GM04503 (cell line): ENCODE measurements at places on chromosomes 5 and 9.

DNA sequence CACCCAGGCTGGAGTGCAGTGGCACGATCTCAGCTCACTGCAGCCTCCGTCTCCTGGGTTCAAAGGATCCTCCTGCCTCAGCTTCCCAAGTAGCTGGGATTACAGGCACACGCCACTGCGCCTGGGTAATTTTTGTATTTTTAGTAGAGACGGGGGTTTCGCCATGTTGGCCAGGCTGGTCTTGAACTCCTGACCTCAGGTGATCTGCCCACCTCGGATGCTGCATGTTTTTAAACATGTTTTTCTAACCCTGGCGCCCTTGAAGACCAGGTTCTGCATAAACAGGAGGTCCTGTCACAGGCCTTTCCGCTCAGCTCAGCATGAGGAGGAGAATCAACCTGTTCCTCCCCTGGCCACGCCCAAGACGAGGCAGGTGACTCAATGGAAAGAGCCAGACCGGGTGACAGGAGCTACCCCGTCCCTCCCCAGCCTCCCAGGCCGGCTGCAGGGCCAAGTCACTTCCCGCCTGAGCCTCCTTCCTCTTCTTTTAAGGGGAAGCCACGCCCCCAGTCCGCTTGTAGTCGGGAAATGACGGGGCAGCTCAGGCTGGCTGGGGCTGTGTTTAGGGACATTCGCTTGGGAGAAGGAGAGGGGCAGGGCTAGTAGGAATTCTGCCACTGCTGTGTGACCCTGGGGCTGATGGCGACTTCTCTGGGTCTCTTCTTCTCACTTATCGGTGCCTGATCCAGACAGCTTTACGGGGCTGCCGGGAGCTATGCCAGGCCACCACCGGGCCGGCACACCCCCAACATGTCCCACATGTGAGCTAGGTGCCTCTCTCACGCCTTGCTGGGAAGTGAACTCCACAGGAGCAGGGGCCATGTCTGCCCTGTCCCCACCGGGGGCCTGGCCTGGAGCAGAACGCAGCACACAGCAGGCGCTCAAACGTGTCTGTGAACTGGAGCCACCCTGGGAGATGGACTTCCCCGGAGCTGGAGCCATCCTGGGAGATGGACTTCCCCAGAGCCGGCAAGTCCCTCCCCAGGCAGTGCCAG is 6.1 kb downstream of the NOTCH1 start:
- DNase-seq = no peak

DNA sequence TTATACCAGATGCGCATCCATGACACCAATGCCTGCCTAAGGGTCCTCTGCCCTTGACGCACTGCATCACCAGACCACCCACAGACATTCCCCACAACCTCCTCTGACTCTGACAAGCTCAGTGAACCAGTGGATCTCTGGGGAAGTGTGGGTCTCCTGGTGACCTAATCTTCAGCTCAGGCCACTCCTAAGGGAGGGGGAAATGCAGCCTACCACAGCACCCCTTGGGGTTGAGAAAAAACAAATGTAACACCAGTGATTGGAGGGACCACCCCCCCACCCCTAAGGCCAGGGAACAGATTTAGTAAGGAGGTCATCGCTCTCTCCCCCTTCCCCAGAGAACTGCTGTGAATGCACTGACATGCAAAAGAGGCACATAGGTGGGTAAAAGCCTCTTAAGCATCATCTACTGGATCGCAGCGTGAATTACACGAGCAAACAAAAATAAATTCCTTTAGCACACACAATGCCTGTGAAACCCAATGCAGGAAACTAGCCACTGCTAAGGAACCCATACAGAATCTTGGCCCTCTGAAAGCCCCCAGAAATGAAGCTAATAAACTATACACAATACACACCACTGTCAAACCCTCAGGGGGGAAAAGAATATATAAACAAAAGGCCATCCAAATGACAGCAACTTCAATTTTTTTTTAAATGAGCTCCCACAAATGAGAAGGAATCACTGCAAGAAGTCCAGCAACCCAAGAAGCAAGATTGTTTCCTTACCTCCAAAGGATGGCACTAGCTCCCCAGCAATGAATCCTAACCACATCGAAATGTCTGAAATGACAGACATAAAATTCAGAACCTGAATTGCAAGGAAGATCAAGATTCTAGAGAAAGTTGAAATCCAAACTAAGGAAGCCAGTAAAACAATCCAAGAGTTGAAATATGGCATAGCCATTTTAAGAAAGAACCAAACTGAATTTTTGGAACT is 513.7 kb upstream of the PTGER4 start:
- DNase-seq = no peak

DNA sequence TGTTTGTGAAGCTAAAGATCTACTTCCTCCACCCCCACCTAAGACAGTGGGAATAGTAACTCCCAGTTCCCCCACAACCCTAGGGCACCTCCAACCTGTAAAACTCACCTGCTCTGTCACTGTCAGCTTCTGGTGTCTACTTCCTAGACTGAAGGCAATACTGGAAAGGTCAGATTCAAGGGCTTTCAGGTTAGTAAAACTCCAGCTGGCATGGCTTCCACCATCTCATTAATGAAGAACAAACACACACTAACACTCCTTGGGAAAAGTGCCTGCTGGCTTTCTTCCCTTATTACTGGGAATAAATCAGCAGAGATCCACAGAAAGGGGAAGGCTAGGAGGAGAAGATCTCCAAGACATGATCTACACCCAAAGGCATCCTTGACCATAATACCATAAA is 109.9 kb downstream of the TMEM174 start:
- no peak for DNase-seq

- no peak for DNase-seq
Measured at GRCh38 chr5:128895122-128895521, 70.2 kb upstream of the SLC27A6 start.

DNA sequence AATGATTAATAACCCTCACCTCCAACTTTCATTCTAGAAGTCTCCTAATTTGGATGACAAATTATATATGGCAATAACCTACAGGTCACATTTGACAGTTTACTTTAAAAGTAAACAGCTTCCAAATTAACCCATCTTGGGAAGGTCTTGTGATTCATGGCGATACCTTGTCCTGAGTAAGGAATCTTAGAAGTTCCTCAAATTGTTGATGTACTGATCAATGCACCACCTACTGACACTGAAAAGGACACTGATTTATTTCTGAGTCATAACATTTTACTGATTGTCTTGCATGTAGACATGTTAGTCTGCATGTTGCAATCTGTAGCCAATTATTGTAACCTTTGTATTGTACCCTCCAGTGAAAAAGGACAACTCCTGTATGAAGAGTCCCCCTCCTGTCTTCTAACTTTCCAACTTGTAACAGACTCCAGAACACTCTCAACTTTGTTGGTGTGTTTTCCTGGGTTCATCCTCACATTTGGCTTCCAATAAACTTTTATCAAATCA is 16.0 kb upstream of the SLC22A5 start:
- no peak for DNase-seq

GRCh38 chr5:168808051-168808616 is 229.0 kb upstream of the PANK3 start:
- DNase-seq = no peak

- DNase-seq = no peak
Measured at GRCh38 chr5:111236995-111237394, 12.8 kb downstream of the CAMK4 start.

DNA sequence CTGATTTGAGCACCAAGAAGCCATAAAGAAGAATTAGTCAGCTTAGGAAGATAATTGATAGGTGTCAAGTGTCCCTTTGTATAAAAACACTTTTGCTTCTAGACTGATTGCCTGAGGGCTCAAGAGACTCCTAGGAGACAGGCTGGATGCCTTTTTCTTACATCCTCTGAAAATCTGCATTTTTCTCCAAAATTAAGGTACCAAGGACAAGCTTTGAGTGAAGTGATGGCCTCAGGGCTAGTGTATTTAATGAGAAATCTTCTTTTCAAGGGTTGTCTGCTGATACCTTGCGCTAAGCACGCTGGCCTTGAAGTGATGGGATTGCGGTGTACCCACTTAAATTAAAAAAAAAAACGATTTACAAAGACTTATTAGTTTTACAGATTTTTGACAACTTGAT is 304.0 kb downstream of the TLR4 start:
- no peak for DNase-seq

GRCh38 chr9:135903786-135904520 is 3.4 kb downstream of the CAMSAP1 start:
- no peak for DNase-seq

- no peak for DNase-seq
Measured at GRCh38 chr5:17302604-17303003, 85.2 kb downstream of the BASP1 start.

GRCh38 chr5:32975656-32976375 is 264.7 kb downstream of the NPR3 start:
- DNase-seq = no peak

GRCh38 chr5:116669261-116670031 is 94.8 kb upstream of the SEMA6A start:
- DNase-seq = no peak

- DNase-seq = no peak
Measured at GRCh38 chr9:99466104-99466503, 244.0 kb downstream of the SEC61B start.

DNA sequence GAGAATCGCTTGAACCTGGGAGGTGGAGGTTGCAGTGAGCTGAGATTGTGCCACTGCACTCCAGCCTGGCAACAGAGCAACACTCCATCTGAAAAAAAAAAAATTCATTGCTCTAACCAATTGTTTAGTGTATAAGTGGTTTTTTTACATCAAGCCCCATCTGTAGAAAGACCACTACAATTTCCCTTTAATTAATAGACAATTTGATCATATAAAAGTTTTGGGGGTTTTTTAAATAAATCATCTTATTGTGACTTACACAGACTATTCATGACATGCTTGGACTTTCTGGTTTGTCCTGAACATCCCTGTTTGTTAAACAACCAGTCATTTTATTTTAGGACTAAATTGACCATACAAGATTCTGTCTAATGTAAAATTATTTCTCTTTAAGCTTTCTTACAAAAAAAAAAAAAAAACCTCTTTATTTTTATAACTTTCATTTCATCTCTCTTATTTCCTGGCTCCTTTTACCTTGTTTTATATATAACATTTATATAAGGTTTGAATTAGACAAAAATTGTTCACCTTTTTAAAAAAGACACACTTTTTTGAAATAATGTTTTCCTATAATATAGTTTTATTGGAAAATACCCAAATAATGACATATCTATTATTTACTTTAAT is 9.8 kb upstream of the FANCC start:
- DNase-seq = no peak

DNA sequence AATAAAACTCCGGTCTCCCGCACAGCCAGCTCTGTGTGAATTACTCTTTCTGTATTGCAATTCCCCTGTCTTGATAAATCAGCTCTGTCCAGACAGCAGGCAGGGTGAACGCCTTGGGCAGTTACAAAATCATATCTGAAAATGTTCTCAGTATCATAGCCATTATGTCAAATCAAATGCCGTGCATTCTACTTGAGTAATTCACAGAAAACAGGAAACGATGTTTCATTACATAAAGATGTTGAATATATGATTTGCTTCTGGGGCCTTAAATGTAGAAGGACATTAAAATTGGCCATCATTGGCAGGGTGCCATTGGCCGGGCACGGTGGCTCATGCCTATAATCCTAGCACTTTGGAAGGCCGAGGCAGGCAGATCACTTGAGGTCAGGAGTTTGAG is 8.5 kb downstream of the POLR3G start:
- no peak for DNase-seq

DNA sequence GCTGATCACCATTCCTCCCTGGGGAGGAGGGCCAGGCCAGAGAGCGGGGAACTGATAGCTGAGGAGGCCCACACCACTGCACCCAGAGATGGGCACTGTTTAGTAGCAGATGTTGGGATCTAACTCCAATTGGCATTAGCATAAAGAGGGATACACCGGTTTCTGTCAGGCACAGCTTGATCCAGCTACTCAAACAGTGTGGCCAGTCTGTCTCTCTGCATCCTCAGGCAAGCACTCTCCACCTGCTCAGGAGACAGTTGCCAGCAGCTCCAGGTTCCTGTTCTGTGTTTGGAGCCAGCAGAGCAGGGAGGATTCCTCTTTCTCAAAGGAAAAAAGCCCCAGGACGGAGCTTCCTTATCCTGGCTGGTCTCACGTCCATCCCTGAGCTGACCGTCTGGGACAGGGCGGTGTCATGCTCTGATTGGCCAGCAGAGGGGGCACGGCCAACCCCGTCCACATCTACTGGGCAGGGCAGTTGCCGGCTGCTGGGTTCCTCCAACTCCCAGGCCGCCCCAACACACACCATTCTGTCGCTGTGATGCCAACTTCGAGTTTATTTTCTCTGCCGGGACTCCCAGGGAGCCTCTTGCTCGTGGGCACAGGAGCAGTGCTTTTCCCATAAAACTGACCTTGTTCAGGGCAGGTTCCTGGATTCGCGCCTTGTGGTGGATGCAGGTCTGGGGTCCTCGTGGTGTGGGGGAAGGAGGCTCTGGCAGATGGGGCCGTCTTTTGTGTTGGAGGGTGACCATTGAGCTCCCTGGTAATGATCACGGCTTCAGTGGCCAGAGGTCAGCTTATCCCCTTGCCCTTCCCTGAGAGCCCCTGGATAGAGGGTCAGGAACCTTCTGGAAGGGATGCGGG is 47.9 kb downstream of the COL5A1 start:
- no peak for DNase-seq

DNA sequence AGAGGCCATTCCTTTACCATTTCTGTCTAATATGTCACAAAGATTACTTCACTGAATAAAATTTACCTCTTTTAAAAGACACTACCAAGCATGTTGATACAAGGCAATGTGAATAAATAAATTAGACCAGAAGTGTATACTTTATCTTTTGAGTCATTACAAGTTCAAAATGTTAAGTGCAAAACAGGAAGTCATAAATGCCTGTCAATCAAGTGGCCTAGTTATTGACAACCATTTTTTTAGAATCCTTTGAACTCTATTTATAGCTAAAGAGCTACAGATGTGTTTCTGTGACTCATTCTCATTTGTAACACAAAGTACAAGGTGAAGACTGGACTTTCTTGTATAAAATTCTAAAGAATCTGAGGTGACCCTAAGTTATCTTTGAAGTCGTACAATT is 602.7 kb upstream of the SEMA6A start:
- DNase-seq = no peak

GRCh38 chr9:21996858-21997257 is 2.3 kb downstream of the CDKN2B-AS1 start:
- DNase-seq = no peak

- no peak for DNase-seq
Measured at GRCh38 chr9:5851445-5851844, 18.5 kb upstream of the ERMP1 start.

- DNase-seq = no peak
Measured at GRCh38 chr5:127649018-127649439, at the start of gene CTXN3. Gene CTXN3, plus strand, starts transcription at chr5:127649082. Its CDS starts 8,440 bp downstream, at chr5:127657522.

- DNase-seq = no peak
Measured at GRCh38 chr5:35947085-35947484, 8.7 kb upstream of the CAPSL start.

DNA sequence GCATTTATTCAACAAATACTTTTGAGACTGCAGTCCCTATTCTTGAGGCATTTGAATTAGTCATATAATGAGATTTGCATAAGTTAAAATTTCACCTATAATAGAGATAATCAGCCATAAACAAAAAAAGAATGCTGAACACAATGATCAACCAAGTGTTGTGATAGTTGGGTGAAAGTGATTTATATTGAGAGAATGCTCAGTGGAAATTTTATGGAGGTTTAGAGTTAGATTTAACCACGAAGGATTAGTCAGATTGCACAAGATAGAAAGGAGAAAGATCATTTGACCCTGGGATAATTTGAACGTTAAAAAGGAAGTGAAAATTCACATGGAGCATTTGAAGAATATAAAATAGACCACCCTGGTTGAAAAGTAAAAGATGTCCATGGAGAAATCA is 356.2 kb downstream of the NPR3 start:
- no peak for DNase-seq

- DNase-seq = no peak
Measured at GRCh38 chr9:12798066-12798770, 23.4 kb downstream of the LURAP1L start.

- no peak for DNase-seq
Measured at GRCh38 chr5:113176196-113176595, 199.6 kb downstream of the DCP2 start.
